ENCODE measurements at places on chromosomes 7 and 10. TPM values are rescaled to one million over a fixed set of nuclear protein-coding genes. Genes with fewer than 3 reads are reported as not detected.

ZC3HAV1 gene
- 38.2 TPM for total RNA-seq

EPHA1 gene
- total RNA-seq = 0.87 TPM

DNAJC1 gene
- 92.4 TPM for total RNA-seq

ATOH7 gene
- total RNA-seq = 0.42 TPM

TUBB8 gene
- not detected for total RNA-seq

SCIN gene
- 1.7 TPM for total RNA-seq

- H3K36me3 ChIP-seq = peaks cover 5% of the 10 kb centered on the region
- H3K27ac ChIP-seq = no peak overlapping the region
- no peaks in the 10 kb centered on the region for H3K27me3 ChIP-seq
- no peak for DNase-seq
- H3K4me3 ChIP-seq = no peak overlapping the region
Observed at GRCh38 chr7:149291036-149291780, 29.2 kb downstream of the ZNF783 start.

DNA sequence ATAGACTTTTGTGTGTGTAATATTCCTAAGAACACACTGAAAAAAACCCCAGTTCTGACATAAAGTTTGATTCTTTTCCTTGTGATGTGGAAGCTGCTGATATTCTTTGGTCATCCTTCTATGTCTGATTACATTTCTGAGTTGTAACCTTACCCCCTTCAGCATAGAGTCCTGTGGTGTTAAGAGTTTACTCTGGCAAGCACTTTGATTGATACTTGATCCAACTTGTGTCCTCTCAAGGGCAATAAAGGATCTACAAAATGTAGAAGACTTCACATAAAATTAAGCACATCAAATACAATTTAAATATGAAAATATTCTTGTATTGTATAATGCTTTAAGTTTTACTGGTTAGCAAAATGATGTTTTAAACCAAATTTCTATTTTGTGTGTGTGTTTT lies 221.7 kb upstream of the DKK1 start:
- DNase-seq = no peak
- H3K27me3 ChIP-seq = no peaks in the 10 kb centered on the region
- H3K4me1 ChIP-seq = no peaks in the 10 kb centered on the region
- H3K4me3 ChIP-seq = no peak overlapping the region
- no peaks in the 10 kb centered on the region for H3K36me3 ChIP-seq
- H3K27ac ChIP-seq = no peak overlapping the region

- H3K27ac ChIP-seq = no peak overlapping the region
- H3K4me1 ChIP-seq = peaks cover 4% of the 10 kb centered on the region
- no peaks in the 10 kb centered on the region for H3K36me3 ChIP-seq
- DNase-seq = no peak
- no peak overlapping the region for H3K4me3 ChIP-seq
Observed at GRCh38 chr7:91323626-91324158, 59.5 kb downstream of the FZD1 start.

GRCh38 chr10:1638889-1639419 lies 98.4 kb downstream of the ADARB2 start:
- H3K27me3 ChIP-seq = no peaks in the 10 kb centered on the region
- no peaks in the 10 kb centered on the region for H3K36me3 ChIP-seq
- no peak overlapping the region for H3K27ac ChIP-seq

- H3K4me3 ChIP-seq = no peak overlapping the region
- no peak for DNase-seq
- no peaks in the 10 kb centered on the region for H3K27me3 ChIP-seq
Observed at GRCh38 chr10:810351-810846, 120.9 kb upstream of the DIP2C start.

DNA sequence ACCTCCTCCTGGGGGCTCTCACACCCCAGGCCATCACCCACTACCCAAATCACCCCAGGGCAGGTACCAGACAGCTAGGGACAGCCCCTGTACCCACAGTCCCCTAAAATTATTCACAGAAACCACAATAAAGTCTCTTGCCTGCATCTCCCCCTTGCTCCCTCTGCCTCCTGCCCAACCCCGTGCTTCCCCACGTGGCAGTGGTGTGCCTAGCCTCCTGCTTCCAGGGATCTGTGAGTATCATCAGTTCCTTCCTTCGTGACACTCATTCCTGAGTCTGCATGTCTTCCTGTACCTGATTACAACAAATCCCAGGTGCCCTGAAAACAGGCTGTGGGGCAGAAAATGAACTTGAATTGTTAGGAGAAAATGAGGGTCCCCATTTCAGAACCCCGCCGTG lies 61.5 kb downstream of the PRKAG2 start:
- no peak for DNase-seq
- no peaks in the 10 kb centered on the region for H3K4me1 ChIP-seq
- no peaks in the 10 kb centered on the region for H3K36me3 ChIP-seq

DNA sequence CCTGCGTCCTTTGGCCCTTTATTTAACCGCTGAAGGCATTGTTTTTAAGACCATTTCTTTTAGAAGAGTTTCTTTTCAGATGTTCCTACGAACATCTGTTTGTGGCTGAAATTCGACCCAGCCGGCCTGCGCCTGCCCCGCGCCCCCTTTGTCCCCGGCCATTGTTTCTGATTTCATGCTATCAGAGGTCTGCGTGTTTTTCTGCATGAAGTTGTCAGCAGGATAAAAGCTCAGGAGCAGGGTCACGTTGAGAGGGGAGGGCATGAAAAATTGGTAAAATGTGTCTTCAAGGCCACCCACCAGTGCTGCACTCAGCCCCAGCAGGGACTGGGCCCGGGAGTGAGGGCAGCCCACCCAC lies 43.1 kb downstream of the NKX6-2 start:
- peaks cover 29% of the 10 kb centered on the region for H3K4me1 ChIP-seq
- H3K4me3 ChIP-seq = no peak overlapping the region
- no peaks in the 10 kb centered on the region for H3K36me3 ChIP-seq
- H3K27me3 ChIP-seq = no peaks in the 10 kb centered on the region

DNA sequence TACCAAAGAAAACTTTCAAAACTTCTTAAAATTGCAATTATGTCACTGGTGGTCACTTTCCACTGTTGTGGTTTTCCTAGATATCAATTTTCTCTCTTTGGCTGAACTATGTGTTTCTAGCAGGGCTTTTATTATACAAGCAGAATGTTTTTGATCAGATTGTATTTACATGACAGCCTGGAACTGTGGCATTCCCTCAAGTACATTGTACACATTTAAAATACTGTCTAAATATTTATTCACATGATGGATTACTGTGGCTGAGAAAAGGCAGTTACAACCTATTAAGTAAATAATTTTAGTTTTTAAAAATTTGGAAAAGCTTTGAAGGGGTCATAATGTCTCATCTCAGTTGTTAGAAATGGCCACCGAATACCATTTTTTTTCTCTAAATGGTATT lies 231.9 kb upstream of the PPP1R3A start:
- H3K36me3 ChIP-seq = no peaks in the 10 kb centered on the region
- no peak for DNase-seq
- H3K27ac ChIP-seq = no peak overlapping the region
- H3K4me1 ChIP-seq = no peaks in the 10 kb centered on the region

GRCh38 chr7:106415433-106415832 lies 130.7 kb upstream of the NAMPT start:
- no peak overlapping the region for H3K4me3 ChIP-seq
- no peaks in the 10 kb centered on the region for H3K27me3 ChIP-seq
- H3K27ac ChIP-seq = no peak overlapping the region
- no peak for DNase-seq
- no peaks in the 10 kb centered on the region for H3K36me3 ChIP-seq
- H3K4me1 ChIP-seq = peaks cover 7% of the 10 kb centered on the region

- H3K36me3 ChIP-seq = no peaks in the 10 kb centered on the region
- no peak overlapping the region for H3K27ac ChIP-seq
- H3K4me1 ChIP-seq = no peaks in the 10 kb centered on the region
- H3K4me3 ChIP-seq = no peak overlapping the region
- no peaks in the 10 kb centered on the region for H3K27me3 ChIP-seq
Observed at GRCh38 chr10:132615341-132616169, 78.0 kb downstream of the INPP5A start.

DNA sequence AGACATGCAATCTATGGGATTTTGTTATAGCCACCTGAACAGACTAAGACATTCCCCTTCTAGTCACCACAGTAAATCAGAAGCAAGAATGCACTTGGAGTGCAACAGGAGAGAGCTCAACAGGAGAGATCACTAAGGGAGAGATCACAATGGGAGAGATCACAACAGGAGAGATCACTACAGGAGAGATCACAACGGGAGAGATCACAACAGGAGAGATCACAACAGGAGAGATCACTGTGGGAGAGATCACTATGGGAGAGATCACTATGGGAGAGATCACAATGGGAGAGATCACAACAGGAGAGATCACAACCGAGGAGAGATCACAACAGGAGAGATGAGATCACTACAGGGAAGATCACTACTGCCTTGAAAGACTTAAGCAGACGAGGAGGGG lies 238.5 kb upstream of the PITRM1 start:
- no peaks in the 10 kb centered on the region for H3K36me3 ChIP-seq
- H3K27ac ChIP-seq = no peak overlapping the region
- DNase-seq = no peak
- no peak overlapping the region for H3K4me3 ChIP-seq
- H3K4me1 ChIP-seq = no peaks in the 10 kb centered on the region

DNA sequence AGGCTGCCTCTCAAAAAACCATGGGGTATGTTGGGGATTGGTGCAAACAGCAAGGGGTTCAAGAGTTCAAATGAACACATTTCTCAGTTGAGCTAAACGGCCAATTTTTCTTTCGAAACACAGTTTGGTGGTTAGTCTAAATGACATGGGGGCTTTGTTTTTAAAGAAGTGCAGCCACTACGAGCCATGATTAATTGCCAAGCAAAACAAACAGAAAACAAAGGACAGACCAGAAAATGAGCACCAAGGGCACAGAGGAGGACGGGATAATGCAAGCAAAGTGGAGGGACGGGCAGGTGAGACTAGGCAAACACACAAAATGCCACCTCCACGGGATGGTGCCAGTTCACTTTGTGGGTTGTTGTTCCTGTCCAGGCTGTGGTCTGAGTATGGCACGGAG lies 64.5 kb upstream of the PDLIM1 start:
- H3K4me3 ChIP-seq = no peak overlapping the region
- no peak for DNase-seq
- peak overlapping the region; percentile 30 for H3K27ac ChIP-seq
- no peaks in the 10 kb centered on the region for H3K36me3 ChIP-seq
